Activated naive CD4-positive, alpha-beta T cell treated with anti-CD3 and anti-CD28 coated beads, Interleukin-2, amount 10 ng/mL, durations not matched to agents 5 hours and 36 hours (primary cell): ENCODE measurements at places on chromosomes 16 and 17. TPM values are rescaled to one million over a fixed set of nuclear protein-coding genes. Genes with fewer than 3 reads are reported as not detected.

RHBDL1 gene
- total RNA-seq, result 1.3 TPM

SLC5A10 gene
- total RNA-seq, result not detected

NPIPA7 gene
- total RNA-seq, result 2.9 TPM

C16orf86 gene
- total RNA-seq, result 6.1 TPM

MRPS23 gene
- total RNA-seq, result 30.2 TPM

GAS2L2 gene
- not detected for total RNA-seq

OR4D1 gene
- 0.91 TPM for total RNA-seq

CBX2 gene
- 5.5 TPM for total RNA-seq

PRR14 gene
- total RNA-seq, result 71.0 TPM

NHLRC4 gene
- total RNA-seq, result 4.7 TPM

JMJD8 gene
- 31.4 TPM for total RNA-seq

GRAP gene
- total RNA-seq, result 43.4 TPM

SLFN11 gene
- total RNA-seq, result 45.3 TPM

TBC1D3B gene
- 8.4 TPM for total RNA-seq

DRC3 gene
- not detected for total RNA-seq

CACNG5 gene
- total RNA-seq, result not detected

TEX14 gene
- total RNA-seq, result 0.35 TPM

INCA1 gene
- total RNA-seq, result 0.15 TPM

APRT gene
- total RNA-seq, result 176 TPM

PRKCA gene
- total RNA-seq, result 89.7 TPM

ABCA5 gene
- 16.0 TPM for total RNA-seq

CCL15 gene
- not detected for total RNA-seq

CDH13 gene
- total RNA-seq, result not detected

OTOP2 gene
- total RNA-seq, result not detected

CDC42EP4 gene
- total RNA-seq, result 2.1 TPM

ZNF500 gene
- total RNA-seq, result 24.7 TPM

MAP2K6 gene
- 9.2 TPM for total RNA-seq
